ENCODE measurements at places on chromosomes 2 and 18. TPM values are rescaled to one million over a fixed set of nuclear protein-coding genes. Genes with fewer than 3 reads are reported as not detected.

The CDCA7 gene
- 47.0 TPM for total RNA-seq

The CKAP2L gene
- 11.8 TPM for total RNA-seq

The CNTNAP5 gene
- not detected for total RNA-seq

The CPLX4 gene
- not detected for total RNA-seq

The PIGN gene
- 8.1 TPM for total RNA-seq

The EVX2 gene
- not detected for total RNA-seq

The ZBTB7C gene
- 0.05 TPM for total RNA-seq

The SH2D6 gene
- 1.2 TPM for total RNA-seq

The TEX44 gene
- total RNA-seq = not detected

The LBH gene
- 125 TPM for total RNA-seq

The CNNM3 gene
- 14.4 TPM for total RNA-seq

The CHRND gene
- total RNA-seq = not detected

The MAPK4 gene
- total RNA-seq = 0.07 TPM

The GNLY gene
- not detected for total RNA-seq

The AQP12B gene
- not detected for total RNA-seq

The C2orf72 gene
- total RNA-seq = 6.5 TPM

The RNF125 gene
- 0.53 TPM for total RNA-seq

The ACMSD gene
- not detected for total RNA-seq

The RNASEH1 gene
- total RNA-seq = 53.9 TPM

The ANKRD30B gene
- total RNA-seq = not detected

The ANO7 gene
- total RNA-seq = 2.1 TPM

The RPRM gene
- total RNA-seq = not detected

The DGUOK gene
- total RNA-seq = 151 TPM

The SP9 gene
- 2.9 TPM for total RNA-seq

The RFTN2 gene
- not detected for total RNA-seq

The ALMS1 gene
- total RNA-seq = 10.8 TPM

The CPS1 gene
- 8.6 TPM for total RNA-seq

The PLGLB2 gene
- 0.49 TPM for total RNA-seq

The CCL20 gene
- 7.2 TPM for total RNA-seq

The MOGAT1 gene
- total RNA-seq = not detected

The CRACDL gene
- total RNA-seq = 0.54 TPM

The INHBB gene
- 14.2 TPM for total RNA-seq

The MPP4 gene
- total RNA-seq = 0.08 TPM

The PSTPIP2 gene
- 0.28 TPM for total RNA-seq

The SAG gene
- not detected for total RNA-seq

The TMEM178A gene
- 0.10 TPM for total RNA-seq

The DCDC2C gene
- 0.24 TPM for total RNA-seq

The SCYGR1 gene
- total RNA-seq = not detected

The CNGA3 gene
- total RNA-seq = not detected

The FOXD4L1 gene
- total RNA-seq = 0.31 TPM

The IL36B gene
- not detected for total RNA-seq
